ENCODE measurements at places on chromosomes 6 and 20. TPM values are rescaled to one million over a fixed set of nuclear protein-coding genes. Genes with fewer than 3 reads are reported as not detected.

BANF2 gene
- not detected for polyA plus RNA-seq

DNA sequence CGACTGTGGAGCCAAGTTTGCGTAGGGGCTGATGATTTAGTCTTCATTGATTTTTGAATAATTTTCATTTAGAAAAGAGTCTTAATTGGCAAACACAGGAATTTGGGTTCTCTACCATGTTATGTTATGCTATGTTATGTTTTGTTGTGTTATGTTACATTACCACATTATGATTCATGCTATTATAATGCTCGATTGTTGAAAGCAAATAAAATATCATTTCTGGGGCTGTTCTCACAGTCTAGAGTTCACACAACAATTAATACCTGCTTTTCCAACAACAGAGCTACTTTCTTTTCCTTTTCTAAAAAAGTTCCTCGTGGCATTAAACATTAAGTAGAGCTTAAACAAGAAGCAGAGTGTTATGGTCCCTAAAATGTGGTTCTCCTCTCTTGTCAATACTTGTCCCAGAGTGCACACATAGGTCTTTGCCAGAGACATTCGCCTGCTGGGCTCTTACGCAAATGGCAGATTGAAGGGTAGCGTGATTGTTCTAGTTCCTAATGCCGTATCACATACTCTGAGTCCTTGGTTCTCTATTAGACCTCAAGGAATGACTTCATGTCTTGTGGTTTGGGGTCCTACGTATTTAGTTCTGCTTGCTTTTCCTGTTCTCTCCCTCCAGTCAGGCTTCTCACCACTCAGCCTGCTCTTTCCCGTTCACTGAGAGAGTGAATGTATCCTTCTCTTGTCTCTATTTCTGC, 370.3 kb downstream of the CD109 start:
- no peak overlapping the region for H3K4me3 ChIP-seq
- no peaks in the 10 kb centered on the region for H3K27me3 ChIP-seq
- no peaks in the 10 kb centered on the region for H3K36me3 ChIP-seq
- H3K27ac ChIP-seq: no peak overlapping the region
- DNase-seq: no peak

DNA sequence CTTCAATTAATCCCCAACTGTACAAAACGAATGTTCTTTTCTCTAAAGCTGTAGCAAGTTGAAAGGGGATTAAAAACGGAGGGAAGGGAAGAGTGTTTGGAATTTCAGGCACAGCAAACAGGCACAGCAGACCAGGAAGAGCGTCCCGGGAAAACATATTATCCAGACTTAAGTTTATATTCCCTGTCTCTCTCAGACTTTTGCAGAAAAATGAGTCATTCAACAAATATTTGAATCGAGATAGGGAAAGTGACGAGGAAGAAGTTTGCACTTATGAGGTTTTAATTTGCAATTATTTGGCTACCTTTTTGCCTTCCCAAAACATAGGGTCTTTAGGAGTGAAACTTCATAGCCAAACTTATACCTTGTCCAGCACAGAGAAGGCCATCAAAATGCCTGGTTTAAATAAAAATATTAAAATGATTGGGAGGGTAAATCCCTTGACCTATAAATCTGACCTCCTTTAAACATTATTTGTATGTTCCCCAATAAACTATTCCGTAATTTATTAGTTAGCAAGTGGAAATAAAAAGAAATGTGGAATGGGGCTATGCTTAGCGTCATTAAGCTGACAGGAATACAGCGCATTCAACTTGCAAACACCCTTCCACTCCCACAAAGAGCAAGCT, 16.0 kb downstream of the HFE start:
- H3K36me3 ChIP-seq: no peaks in the 10 kb centered on the region
- DNase-seq: no peak
- H3K27ac ChIP-seq: peak overlapping the region; percentile 62
- no peaks in the 10 kb centered on the region for H3K27me3 ChIP-seq
- H3K4me3 ChIP-seq: peak overlapping the region; percentile 60

GRCh38 chr20:58647162-58647795, 3.8 kb upstream of the STX16 start:
- no peak overlapping the region for H3K4me3 ChIP-seq
- H3K27me3 ChIP-seq: peaks cover 3% of the 10 kb centered on the region
- peaks cover 4% of the 10 kb centered on the region for H3K4me1 ChIP-seq
- H3K27ac ChIP-seq: no peak overlapping the region
- no peaks in the 10 kb centered on the region for H3K36me3 ChIP-seq
